ENCODE measurements at places on chromosomes 5 and 9.

DNA sequence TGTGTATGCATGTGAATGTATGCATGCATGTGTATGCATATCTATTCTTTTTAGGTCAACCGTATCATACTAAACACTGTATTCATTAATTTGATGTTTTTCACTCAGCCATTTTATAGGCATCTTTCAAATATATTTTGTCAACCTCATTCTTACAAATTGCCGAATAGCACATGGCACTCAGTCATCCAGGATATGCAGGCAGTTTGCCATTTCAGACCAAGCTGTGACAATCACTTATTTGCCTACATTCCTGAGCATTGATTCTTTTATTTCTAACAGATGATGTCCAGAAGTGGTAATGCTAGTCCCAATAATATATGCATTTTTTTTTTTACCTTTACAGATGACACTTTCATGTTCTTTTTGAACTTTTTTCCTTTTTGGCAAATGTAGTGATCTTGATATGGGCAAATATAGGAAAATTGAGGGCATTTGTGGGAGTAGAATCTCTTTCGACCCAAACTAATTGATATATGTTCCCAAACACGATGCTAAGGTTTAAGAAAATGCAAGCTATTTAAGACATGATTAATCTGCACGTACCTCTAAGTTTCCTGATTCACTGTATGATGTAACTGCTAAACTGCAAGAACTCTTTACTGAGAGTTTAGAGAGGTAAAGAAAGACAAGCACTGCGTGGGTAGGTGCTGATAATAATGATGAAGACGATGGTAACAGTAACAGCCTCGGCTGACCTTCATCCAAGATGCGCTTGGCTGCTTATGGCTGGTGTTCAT, 153.9 kb upstream of the DAP start:
- no peak for DNase-seq

DNA sequence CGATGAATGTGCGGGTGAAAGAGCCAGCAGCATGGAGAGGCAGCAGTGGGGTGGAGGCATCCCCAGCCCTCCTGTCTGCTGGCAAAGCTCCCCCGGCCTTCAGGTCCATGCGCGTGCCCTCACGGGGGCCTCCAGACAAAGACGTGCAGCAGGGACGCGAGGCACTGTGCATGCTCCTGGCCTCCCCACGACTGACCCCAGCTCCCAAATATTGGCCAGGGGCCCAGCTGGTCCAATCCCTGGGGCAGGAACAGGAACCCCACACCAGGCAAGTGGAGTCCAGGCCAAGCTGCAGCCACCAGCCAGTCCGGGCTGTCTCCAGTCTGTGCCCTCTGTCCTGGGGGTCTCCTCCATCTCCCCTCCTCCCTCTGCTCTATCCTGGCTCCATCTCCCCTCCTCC, 33.5 kb upstream of the LRRC14B start:
- DNase-seq, result peak; percentile 10

- DNase-seq, result no peak
Measured at GRCh38 chr5:11557063-11557462, 347.2 kb downstream of the CTNND2 start.

- no peak for DNase-seq
Measured at GRCh38 chr5:131276072-131276471, 12.2 kb downstream of the CDC42SE2 start.

DNA sequence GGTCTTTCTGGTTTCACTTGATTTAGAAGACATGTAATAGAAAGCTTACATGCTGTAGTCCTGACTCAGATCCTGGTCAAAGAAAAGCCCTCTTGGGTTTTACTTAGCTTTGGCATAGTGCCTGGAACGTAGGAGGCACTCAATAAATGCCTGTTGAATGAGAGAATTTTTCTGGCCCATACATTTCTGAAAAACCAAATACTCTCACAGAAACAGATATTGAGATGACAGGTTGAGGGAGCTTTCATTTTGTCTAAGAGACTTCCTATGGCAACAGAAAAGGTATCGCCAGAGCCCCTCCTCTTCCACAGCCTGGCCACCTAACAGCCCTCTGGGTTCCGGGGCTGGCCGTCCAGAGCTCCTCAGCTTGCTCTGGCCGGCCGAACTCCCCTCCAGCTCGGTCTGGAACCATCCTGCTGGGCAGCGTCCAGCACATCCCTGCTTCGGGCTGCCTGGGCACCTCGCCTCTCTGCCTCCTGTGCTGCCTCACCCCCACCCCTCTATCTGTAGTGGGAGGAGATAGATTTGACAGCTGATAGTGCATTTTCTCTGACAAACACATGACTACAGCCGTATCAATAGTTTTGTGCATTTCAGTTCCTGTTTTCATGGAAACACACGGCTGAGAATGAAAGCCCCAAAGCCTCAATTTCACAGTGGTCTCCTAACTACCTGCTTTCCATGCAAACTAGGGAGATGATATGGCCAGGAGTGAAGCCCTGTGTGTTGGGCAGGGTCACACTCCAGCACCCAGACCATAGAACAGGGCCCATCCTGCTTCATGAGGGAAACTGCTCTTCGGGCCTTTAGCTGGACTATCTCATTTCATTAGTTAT, 1.1 kb downstream of the IL4 start:
- DNase-seq, result no peak

DNA sequence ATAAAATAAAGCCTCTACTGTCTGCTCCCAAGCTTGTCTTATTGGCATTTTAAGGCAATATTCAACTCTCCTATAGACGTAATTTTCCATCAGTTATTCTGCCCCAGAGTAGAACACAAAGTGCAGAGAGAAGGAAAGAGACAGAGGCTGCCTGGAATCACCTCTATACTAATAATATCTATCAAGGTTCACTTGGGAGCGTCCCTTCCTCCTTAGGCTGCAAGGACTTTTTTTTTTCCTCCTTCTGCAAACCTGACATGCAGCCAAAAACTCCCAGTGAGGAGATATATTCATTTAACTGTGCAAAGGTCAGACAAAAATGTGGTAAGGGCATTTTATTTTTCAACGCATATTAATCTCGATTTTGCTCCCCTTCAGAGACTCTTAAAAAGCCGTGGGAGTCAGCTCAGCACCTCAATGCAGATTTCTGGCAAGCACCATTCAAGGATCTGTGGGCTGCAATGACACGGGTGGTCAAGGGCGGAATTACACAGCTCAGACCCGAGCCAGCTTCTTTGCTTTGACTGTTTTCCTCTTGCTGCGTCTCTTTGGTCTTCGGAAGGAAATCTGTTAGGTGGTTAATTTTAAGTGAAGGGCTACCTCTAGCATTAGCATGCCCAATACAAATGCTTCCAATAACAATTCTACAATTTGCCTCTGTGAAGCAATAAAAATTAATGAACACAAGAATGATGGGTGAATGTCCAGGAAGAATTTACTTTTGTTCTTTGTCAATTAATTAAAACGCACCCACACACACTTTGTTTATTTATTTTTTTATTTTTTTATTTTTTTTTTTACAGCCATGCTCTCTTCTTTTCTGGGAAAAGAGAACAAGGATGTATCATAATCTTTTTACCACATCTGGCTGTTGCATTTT, 587.7 kb upstream of the GRAMD2B start:
- peak; percentile 62 for DNase-seq

DNA sequence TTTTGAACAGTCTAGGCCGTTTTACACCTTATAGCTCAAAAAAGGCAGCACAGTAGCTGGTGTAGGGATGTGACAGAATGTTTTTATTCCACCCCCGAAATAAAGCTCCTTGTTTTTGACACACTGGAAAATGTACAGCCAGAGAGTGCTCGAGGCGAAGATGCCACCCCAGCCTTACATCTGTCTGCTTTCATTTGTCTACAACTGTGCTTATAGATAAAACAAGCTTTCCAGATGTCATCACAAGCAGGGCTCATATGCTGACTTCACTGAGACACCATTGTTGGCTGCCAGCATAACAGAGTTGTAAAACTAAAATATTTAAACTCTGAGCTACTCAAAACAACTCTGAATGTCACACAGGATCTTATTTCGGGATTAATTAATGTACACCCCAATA, 386.3 kb downstream of the BNC2 start:
- no peak for DNase-seq

GRCh38 chr9:20989923-20990341, 41.5 kb downstream of the HACD4 start:
- no peak for DNase-seq

DNA sequence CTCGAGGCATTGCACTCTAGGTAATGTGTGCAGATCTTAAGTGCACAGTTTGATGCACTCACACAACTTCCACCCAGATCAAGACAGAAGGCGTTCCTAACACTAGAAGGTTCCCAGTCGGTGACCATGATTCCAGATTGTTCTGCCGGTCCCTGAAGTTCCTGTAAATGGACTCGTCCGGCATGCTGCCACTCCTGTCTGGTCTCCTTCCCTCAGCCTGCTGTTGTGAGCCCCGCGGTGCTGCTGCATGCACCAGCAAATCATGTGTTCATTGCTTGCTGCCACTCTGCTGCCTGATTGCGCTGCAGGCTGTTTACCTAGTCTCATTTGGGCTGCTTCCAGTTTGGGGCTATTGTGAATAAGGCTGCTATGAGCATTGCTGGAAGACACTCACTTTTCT, 11.5 kb downstream of the STKLD1 start:
- DNase-seq, result no peak

DNA sequence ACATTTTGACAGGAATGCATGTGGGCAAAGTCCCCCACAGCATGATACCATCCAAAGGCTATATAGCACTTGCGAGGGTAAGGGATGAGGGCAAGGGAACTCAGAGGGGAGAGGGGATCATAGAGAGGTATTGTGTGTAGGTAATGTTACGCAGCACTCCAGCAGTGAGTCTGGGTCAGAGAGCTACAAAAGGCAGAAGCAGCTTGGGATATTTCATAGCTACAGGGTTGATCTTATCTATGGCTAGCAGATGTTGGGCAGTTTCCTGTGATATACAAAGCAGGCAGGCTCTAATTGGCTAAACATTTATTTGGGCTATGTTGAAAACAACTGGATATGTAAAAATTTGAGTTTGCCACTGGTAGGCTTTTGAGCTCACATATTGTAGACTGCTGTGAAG, 17.8 kb upstream of the SLCO4C1 start:
- DNase-seq, result no peak

GRCh38 chr9:88980740-88981203, 10.5 kb upstream of the S1PR3 start:
- DNase-seq, result no peak

GRCh38 chr5:92841604-92842155, 739.3 kb downstream of the NR2F1-AS1 start:
- no peak for DNase-seq

- no peak for DNase-seq
Measured at GRCh38 chr5:141772281-141772680, 90.3 kb upstream of the ARAP3 start.

DNA sequence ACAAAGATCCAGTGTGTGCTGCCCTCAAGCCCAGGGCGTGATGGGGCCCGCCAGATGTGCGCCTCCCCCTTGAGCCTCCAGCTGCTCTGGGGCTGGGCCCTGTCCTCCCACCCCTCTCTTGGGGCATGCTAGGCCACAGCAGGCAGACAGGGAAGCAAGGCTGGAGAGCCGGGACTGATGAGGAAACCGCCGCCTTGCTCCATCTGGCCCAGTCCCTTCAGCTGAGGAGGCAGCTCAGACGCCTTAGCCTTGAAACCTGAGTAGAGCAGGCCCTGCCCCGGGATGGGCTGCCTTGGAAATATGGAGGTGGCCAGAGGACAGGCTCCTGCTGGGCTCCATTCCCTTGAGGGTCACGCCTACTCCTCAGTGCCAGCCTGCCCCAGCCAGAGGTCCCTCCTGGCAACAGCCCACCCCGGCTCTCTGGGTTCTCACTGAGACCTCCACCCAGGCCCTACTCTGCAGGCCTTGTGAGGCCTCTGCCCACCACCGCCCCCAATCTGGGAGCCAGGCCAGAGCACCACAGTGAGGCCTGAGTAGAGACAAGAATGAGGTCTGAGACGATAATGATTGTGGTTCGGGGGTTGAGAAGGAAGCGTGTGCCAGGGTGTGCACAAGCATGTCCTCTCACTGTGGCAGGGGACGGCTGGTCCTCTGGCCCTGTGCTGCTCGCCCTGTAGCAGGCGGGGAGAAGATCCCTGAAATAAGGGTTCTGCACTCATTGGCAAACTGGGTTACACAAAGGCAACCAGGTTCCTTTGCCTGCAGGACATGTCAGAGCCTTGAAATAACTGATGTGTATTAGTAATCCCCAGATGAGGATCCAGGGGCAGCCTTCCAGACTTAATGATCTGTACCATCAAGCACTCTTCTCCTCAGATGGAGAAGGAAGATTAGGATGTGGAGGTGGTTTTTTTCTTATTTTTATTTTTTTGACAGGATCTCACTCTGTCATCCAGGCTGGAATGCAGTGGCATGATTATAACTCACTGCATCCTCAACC, 30.9 kb downstream of the CXXC5 start:
- no peak for DNase-seq

DNA sequence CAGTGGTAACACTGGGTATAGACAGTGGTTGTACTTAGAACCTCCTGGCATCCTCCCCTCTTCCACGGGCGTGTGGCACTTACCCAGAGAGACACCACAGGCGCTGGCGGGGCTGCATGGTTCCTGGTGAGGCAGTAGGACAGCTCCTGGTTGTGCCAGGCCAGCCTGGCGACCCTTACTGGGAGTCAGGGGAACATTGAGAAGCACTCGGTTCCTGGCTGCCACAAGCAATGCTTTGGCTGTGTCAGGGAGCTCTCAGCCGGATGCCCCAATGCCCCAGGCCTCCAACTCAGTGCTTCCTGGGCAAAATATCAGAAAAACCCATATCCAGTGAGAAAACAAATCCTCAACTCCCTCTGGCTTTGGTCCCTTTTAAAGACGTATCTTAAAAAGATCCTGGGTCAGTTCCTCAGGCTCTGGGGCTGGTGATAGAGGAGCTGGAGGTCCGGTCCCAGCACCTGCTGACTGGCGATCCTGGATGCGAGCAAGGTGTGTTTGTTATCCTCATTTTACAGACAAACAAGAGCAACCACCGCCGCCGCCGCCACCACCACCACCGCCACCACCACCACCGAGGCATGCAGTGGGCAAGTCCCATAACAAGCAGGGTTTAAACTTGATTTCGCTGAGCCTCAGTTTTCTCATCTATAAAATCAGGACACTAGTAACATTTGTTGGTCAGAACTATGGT, 4.2 kb downstream of the NKX2-5 start:
- no peak for DNase-seq

Measured in glutamatergic neuron (in vitro differentiated cells).